ENCODE measurements at places on chromosomes 12 and 14. TPM values are rescaled to one million over a fixed set of nuclear protein-coding genes. Genes with fewer than 3 reads are reported as not detected.

Gene ZNF10
- total RNA-seq, result 3.7 TPM

Gene RASAL1
- 4.4 TPM for total RNA-seq

DNA sequence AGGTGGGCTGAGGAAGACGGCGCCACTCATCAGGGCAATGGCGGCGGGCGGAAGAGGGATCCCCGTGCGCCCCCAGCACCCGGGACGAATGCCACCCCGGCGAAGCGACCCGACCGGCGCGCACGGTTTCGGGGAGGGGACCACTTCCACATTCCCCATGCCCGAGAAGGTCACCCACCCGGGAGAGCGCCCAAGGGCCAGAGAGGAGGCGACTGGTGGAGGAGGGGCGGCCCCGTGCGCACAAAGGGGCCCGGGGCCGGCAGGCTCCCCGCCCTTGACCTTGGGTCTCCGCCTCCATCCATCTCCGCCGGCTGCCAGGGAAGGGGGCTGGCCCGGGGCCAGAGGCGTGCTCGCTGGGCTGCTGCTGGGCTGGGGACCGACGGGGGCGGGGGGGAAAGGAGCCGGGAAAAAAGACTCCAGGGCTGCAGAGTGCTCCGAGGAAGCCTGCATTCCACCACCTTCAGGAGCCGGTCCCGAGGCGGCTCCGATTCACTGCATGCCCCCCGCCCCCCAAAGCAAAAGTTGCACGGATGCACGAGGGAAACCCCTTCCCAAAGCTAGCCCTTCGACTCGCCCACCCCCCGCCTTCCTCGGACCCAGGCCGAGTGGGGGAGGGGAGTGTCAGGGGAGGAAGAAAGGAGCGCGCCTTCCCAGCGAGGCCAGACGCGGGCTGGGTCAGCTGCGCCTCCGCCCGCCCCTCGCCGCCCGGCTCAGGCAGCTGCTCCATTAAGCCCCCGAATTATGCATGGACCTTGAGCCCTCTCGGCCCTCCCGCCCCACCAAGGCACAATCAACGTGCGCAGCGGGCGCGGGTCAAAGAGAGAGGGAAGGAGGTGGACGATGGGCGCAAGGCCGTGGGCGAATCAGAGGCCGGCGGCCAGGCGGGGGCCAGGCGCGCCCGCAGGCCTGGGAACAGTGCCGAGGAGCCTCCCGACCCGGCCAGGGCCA, 26.2 kb downstream of the BCL11B start:
- peaks cover 74% of the 10 kb centered on the region for H3K4me1 ChIP-seq
- H3K27ac ChIP-seq, result peak overlapping the region; percentile 96
- peak overlapping the region; percentile 75 for H3K4me3 ChIP-seq

DNA sequence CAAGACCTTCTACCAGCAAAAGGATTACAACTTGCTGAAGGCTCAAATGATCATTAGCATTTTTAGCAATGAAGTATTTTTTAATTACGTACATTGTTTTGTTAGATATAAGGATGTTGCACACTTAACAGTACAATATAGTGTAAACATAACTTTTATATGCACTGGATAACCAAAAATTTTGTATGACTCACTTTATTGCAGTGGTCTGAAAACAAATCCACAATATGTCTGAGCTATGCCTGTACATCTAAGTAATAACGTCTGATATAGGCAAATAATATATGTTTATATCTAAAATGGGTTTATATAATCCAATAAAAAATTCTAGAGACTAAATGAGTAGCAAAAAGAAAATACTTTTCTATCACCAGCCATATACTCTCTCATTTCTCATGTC, 10.6 kb downstream of the ANKS1B start:
- H3K27ac ChIP-seq, result no peak overlapping the region
- H3K36me3 ChIP-seq, result no peaks in the 10 kb centered on the region
- no peak for DNase-seq
- no peaks in the 10 kb centered on the region for H3K4me1 ChIP-seq
- no peak overlapping the region for H3K4me3 ChIP-seq

- no peaks in the 10 kb centered on the region for H3K27me3 ChIP-seq
- no peak overlapping the region for H3K27ac ChIP-seq
- no peaks in the 10 kb centered on the region for H3K4me1 ChIP-seq
- DNase-seq, result no peak
- no peaks in the 10 kb centered on the region for H3K36me3 ChIP-seq
Measured at GRCh38 chr12:70691018-70691672, 53.9 kb upstream of the PTPRB start.

GRCh38 chr12:5260591-5261086, 171.3 kb upstream of the NTF3 start:
- no peak overlapping the region for H3K27ac ChIP-seq
- peaks cover 4% of the 10 kb centered on the region for H3K27me3 ChIP-seq
- H3K36me3 ChIP-seq, result no peaks in the 10 kb centered on the region
- no peak overlapping the region for H3K4me3 ChIP-seq

- no peaks in the 10 kb centered on the region for H3K27me3 ChIP-seq
- H3K27ac ChIP-seq, result no peak overlapping the region
- no peak overlapping the region for H3K4me3 ChIP-seq
- H3K36me3 ChIP-seq, result no peaks in the 10 kb centered on the region
- DNase-seq, result no peak
Measured at GRCh38 chr12:128021561-128021960, 245.4 kb upstream of the TMEM132C start.

GRCh38 chr12:104814944-104815343, 143.1 kb downstream of the SLC41A2 start:
- no peaks in the 10 kb centered on the region for H3K36me3 ChIP-seq
- no peak overlapping the region for H3K27ac ChIP-seq

- peaks cover 16% of the 10 kb centered on the region for H3K36me3 ChIP-seq
- no peak for DNase-seq
- no peak overlapping the region for H3K27ac ChIP-seq
- no peaks in the 10 kb centered on the region for H3K27me3 ChIP-seq
- H3K4me3 ChIP-seq, result no peak overlapping the region
Measured at GRCh38 chr14:88621100-88621499, 58.3 kb downstream of the ZC3H14 start.

GRCh38 chr14:68794851-68795596, 2.2 kb upstream of the ZFP36L1 start:
- H3K4me3 ChIP-seq, result peak overlapping the region; percentile 89
- peaks cover 37% of the 10 kb centered on the region for H3K36me3 ChIP-seq
- H3K4me1 ChIP-seq, result peaks cover 42% of the 10 kb centered on the region
- DNase-seq, result peak; percentile 69
- H3K27ac ChIP-seq, result peak overlapping the region; percentile 99

- H3K27me3 ChIP-seq, result no peaks in the 10 kb centered on the region
- peaks cover 48% of the 10 kb centered on the region for H3K4me1 ChIP-seq
- peak; percentile 94 for DNase-seq
- H3K36me3 ChIP-seq, result no peaks in the 10 kb centered on the region
Measured at GRCh38 chr14:35365130-35366055, 39.2 kb downstream of the NFKBIA start.
